ENCODE measurements at places on chromosomes 1 and 21.

DNA sequence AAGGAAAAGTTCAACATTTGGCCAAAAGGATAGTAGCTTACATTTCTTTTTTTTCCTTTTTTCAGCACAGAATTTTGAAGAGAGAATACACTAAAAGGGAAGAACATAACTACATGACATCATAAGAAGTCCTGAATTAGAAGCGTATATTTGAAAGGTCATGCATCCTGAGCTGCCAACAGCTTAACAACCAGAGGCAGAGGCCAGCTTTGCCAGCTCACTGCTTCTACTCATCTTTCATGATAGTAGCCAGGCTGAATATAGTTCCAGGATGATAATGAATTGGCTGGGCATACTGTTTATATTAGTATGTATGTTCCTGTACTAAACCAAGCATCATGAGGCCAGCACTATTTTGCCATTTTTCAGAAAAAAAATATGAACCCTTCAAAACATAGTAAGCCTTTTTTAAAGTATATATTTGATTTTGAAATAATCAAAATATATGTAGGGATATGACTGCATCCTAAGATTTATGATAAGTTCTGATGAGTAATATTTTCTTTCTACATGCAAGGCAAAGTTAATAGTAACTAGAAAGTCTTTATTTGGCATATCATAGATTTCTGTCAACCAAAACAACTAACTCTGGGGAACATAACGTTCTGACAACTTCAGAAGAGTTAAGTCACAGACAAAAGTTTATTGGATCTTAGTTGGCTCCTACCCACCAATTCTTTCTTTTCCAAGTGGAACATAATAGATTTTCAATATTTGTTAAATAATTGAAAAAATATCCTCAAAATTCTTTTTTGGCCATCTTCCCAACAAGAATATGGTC is 123.2 kb downstream of the DPYD start:
- peak; percentile 22 for DNase-seq

GRCh38 chr1:102191723-102192122 is 195.0 kb upstream of the OLFM3 start:
- DNase-seq = peak; percentile 5

DNA sequence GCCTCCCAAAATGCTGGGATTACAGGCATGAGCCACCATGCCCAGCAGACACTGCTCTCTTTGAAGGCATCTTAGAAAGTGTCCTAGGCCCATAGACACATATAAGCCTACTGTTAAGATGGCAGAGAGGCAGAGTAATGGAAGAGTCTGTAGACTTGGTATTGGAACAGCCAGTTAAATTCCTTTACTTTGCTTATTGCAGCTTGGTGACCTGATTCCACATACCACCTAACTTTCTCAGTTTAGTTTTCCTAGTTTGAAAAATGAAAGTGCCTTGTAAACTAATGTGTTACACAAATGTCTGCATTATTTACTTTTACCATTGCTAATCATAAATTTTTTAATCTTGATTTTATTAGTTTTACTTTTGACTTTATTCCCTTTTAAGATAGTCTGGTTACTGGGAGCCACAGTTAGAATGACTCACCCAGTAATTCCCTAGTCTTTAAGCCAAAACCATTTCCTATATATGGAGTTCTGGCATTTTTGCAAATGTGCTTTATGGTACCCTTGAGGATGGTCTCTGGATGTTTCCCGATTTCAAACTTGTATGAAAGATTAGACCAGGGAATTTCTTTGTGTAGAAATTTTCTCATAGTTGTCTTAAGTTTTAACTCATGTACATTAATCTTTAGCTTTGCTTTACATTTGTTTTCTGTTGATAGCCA is 6.4 kb downstream of the SMAP2 start:
- DNase-seq = peak; percentile 73

GRCh38 chr1:146019231-146020057 is 2.1 kb downstream of the HJV start:
- no peak for DNase-seq

GRCh38 chr1:6265151-6265550 is 4.3 kb upstream of the GPR153 start:
- DNase-seq = no peak
